Bronchial epithelial cell (primary cell): ENCODE measurements at places on chromosomes 3 and 15.

DNA sequence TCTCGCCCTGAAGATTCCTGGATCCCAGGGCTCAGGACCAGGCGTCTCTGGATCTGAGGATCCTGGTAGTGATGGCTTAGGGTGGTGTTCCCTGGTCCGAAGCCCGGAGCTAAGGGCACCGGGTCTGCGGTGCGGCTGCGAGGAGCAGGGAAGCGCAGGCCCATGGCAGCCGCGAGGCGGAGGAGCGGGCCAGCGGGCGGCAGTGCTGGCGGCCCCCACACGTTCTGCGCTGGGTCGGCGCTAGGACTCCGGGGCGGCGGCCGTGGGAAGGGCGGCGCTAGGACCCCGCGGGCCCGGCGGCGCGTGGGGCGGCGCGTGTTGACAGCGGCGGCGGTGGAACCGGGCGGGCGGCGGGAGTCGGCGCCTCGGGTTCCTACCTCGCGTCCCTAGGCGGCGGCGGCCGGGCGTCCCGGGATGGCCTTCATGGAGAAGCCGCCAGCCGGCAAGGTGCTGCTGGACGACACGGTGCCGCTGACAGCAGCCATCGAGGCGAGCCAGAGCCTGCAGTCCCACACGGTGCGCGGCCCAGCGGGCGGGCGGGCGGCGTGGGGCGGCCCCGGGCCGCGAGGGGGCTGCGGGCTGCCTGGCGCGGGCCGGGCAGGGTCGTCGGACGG is at the start of gene PXK:
PXK (plus strand) TSS at position 318 of the 614 bp plus-strand sequence; CDS start at position 415, 97 bp downstream.
- DNase-seq = no peak

DNA sequence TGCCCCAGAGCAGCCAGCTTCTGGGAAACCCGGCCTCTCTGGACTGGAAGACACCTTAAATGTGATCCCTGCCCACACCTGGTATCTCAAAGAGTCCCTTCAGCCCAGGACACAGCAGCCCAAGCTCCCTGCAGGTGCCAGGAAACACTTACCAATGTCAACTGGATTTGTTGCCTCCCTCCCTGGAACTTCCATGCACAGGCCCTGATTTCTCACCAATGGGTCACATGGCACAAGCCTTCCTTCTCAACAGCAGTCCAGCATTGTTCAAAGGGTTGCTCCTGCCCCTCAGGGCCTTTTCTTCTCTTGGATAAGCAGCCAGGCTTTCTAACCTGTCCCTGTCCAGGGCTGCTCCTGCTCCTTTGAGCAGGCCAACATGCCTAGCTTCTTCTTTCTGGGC is 31.6 kb downstream of the ANP32A start:
- DNase-seq = no peak

- DNase-seq = peak; percentile 6
Observed at GRCh38 chr3:24451461-24452099, 43.1 kb downstream of the THRB start.

GRCh38 chr15:80550219-80550907 is 144.7 kb upstream of the ABHD17C start:
- DNase-seq = peak; percentile 84

GRCh38 chr3:78887547-78888011 is 880.2 kb downstream of the ROBO1 start:
- peak; percentile 46 for DNase-seq

DNA sequence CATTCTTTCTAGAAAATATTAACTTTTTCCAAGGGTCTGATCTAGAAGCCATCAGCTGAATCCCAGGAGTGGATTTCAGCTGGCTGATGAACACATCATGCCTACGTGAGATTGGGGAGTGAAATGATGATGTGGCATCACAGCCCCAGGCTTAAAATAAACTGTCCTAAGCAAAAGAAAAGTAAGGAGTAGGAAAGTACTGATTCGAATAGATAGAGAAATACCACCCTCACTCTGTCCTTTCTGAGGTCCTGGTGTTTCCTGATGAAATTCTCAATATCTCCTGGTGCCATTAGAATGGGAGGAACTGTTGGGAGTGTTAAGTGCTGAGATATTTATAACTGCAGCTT is 376.8 kb upstream of the SEMA6D start:
- DNase-seq = no peak

DNA sequence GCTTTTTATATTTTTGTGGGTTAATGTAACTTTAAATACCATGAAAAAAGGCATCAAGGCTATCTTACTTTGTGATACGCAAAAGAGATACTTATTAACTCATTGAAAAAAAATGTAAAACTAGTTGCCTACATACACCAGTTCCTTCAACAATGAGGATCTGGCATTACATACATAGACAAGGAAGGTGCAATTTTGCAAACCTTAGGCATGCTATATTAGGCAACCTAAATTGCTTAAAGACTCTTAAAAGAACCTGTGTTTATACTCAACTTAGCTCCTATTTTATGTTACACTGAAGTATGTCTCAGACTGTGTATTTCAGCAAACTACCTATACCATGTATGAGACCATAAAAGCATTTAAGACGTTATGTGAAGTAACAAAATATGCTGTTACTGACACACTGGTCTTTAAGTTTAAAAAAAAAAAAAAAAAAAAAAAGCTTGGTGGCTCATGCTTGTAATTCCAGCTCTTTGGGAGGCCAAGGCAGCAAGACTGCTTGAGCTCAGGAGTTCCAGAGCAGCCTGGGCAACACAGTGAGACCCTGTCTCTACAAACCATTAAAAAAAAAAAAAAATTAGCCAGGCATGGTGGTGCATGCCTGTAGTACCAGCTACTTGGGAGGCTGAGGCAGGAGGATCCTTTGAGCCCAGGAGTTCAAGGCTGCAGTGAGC is 9.1 kb downstream of the TASOR start:
- DNase-seq = no peak

GRCh38 chr3:105834768-105835167 is 34.0 kb downstream of the CBLB start:
- peak; percentile 46 for DNase-seq
